Stimulated activated CD4-positive, alpha-beta T cell treated with anti-CD3 and anti-CD28 coated beads, Interleukin-4, amount 100 ng/mL, for 1 hour (primary cell): ENCODE measurements at places on chromosomes 13 and 19.

- peak; percentile 57 for DNase-seq
Observed at GRCh38 chr19:38852231-38853044, 2.7 kb upstream of the HNRNPL start.

DNA sequence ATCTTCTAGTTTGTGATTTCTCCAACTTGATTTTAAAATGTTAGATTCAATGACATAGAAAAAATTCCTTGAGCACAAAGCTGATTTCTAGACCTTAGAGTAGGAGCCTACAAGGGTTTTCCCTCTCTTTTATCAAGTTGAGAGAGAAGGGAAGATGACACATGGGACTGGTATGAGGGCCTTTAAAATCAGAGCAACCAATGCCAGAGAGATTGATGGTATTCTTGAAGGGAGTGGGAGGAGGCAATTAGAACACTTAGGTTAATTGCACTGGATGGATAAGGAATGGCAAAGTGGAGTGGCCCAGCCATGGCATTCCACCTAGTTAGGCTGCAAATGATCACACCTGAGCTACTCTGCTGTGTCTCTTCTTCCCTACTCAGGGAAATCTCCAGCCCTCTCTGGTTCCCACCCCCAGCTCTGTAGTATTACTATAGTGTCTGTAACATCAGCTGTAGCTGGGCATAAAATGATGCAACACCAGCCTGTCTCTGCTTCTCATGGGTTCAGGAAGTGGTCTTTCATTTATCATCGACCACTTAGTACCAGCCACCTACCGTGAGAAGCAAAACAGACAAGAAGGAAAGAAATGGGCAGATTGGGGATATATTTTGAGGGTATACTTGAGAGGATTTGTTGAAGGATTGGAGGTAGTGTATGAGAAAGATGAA is 333.6 kb downstream of the DLEU7 start:
- no peak for DNase-seq

DNA sequence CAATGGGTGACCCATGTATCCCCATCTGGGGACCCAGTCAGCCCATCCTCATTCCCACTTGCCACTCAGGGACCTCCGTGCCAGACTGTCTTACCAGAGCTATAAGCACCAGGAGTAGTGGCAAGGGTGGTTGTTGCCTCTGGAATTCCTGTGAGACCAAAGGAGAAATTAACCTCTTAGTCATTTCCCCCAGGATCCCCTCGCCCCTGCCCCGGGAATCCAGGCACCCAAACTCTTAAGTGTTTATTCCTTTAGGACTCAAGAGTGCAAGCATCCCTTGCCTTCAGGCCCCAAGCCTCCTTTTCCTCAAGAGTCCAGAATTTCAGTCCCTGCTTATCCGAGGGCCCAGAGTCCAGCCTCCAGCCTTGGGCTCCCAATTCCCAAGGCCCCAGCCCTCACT is 9.2 kb downstream of the NTN5 start:
- no peak for DNase-seq

GRCh38 chr19:1042689-1043511 is 3.0 kb downstream of the ABCA7 start:
- DNase-seq, result no peak

GRCh38 chr13:85525411-85525810 is 273.8 kb downstream of the SLITRK6 start:
- no peak for DNase-seq

DNA sequence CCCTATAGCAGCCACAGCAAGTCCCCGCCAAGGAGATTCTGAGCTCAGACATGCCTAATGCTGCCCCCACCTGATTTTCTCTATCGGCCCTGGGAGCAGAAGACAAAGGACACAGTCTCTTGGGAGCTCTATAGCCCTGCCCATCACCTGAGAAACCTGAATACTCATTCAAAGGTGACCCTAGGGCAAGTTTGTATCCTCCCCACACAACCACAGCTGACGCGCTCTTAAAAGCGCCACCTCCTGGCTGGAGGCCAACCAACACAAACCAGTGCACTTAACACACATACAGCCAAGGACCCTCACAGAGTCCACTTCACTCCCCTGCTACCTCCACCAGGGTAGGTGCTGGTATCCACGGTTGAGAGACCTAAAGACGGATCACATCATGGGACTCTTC is 8.8 kb upstream of the IGFL4 start:
- DNase-seq, result no peak

GRCh38 chr19:49918089-49918488 is 10.9 kb upstream of the ATF5 start:
- no peak for DNase-seq

DNA sequence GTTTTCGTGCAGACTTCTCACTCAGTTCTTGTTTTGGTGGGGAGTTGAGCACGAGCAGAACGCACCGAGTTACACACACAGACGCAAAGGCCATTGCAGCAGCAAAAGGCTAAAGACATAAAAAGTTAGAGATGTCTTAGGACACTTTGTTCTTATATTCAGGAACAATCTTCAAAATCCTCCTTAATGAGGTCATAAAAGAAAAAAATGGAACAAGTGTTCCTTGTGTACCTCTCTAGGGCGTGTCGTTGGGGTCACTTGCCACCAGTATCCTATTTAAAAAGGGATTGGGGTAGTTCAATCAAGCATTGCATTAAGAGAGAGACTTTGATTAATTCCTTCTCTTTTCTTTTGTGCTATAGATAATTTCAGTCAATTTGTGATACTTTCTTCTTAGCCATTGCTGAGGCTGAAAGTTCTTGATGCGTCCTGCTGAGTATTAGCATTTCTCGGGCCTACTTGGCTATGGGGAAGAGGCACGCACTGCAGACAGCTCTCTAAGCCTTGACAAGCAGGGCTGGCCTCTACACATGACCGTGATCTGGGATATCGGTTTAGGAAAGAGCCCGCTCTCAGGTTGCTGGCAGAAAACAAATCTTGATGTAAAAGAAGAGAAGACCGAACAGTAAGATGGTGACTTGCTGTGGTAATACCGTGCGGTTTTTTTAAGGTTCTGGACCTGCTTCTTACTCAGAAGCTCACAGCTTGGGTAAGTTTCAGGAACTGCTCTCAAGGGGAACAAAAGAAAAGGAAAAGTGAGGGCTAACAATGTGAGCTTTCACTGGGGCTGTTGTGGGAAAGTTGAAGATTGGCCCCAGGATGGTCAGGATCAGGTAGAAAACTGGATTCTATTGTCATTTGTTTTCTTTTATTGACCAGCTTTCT is 223.6 kb downstream of the TM9SF2 start:
- DNase-seq, result no peak

GRCh38 chr13:48849515-48849914 is 126.2 kb upstream of the FNDC3A start:
- no peak for DNase-seq

DNA sequence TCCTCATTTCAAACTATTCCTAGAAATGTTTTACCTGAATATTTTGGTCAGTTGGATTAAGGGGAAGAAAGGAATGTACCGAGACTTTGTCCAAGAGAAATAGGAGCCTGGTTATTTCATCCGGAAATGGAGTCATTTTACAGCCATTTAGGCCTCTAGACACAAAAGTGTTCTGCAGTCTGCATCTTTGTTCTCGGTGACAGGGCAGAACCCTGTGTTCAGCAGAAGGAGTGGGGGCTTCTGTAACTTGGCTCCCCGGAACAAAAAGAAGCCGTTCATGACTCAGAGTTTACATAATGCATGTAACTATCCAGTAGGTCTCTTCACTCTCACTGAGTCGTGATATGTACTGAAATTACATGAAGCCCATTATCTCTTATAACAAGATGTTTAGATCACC is 21.6 kb upstream of the FNDC3A start:
- no peak for DNase-seq

DNA sequence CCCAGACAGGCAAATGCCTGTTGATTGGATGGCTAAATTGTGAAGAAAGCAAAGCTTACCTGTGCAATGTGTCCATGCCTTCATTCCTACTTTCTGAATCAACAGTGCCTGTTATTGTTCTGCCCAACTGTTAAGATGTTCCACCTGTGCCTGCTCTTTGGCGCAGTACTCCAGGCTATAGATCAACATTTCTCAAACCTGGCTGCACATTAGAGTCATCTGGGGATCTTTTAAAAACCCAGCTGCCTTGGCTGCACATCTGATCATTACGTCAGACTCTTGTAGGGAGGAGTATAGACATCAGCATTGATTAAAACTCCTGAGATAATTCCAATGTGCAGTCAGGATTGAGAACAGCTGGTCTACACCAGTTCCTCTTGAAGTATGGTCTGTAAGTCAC is 16.2 kb upstream of the CPB2 start:
- no peak for DNase-seq

DNA sequence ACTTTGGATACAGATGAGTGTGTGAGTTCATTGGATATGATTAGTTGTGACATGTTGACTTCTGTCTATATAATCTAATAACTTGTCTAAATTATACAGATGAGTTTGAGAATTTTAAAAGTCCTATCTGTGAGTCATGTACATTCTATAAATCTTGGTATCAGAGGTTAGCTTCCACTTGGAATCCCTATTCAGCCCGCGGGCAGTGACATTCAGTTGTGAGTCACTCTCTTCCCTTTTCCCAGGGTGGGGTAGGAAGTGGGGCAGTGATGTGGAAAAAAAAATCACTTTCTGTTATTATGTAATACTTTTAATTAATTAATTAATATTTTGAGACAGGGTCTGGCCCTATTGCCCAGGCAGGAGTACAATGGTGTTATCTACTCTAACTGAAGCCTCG is 33.0 kb upstream of the ZNF808 start:
- DNase-seq, result no peak
